ENCODE measurements at places on chromosomes 4 and X.

GRCh38 chr4:81606166-81606565 is 134.5 kb upstream of the RASGEF1B start:
- no peak for DNase-seq

DNA sequence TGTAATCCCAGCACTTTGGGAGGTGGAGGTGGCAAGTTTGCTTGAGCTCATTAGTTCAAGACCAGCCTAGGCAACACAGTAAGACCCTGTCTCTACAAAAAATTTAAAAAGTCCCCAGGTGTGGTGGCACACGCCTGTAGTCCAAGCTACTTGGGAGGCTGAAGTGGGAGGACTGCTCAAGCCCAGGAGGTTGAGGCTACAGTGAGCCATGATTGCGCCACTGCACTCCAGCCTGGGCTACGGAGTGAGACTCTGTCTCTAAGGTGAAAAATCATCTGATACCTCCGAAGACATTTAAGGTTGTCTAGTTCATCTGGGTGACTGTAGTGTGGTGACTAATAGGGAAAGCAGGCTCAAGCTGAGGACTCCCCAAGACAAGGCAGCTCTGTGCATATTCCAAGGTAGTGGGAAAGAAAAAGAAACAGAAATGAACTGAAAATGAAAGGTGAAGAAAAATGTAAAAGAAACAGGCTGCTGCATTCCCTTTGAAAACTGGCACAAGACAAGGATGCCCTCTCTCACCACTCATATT is 23.3 kb downstream of the FRYL start:
- DNase-seq, result no peak

GRCh38 chrX:151821226-151821625 is 86.7 kb downstream of the CNGA2 start:
- DNase-seq, result no peak

GRCh38 chr4:153646261-153646660 is 37.8 kb upstream of the TLR2 start:
- no peak for DNase-seq

- DNase-seq, result peak; percentile 25
Measured at GRCh38 chr4:89438102-89438831, 130.7 kb upstream of the GPRIN3 start.

DNA sequence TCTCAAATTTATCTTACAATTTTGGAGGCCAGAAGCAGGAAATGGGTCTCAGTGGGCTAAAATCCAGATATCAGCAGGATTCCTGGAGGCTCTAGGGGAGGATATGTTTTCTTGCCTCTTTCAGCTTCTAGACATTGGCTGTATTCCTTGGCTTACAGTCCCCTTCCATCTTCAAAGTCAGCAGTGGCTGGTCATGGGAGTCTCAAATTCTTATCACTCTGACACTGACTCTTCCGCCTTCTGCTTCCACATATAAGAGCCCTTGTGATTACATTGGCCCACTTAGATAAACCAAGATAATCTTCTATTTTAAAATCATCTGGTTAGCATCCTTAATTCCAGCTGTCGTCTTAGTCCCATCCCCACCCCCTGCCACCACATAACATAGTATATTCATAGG is 113.0 kb downstream of the PCDH7 start:
- DNase-seq, result no peak

DNA sequence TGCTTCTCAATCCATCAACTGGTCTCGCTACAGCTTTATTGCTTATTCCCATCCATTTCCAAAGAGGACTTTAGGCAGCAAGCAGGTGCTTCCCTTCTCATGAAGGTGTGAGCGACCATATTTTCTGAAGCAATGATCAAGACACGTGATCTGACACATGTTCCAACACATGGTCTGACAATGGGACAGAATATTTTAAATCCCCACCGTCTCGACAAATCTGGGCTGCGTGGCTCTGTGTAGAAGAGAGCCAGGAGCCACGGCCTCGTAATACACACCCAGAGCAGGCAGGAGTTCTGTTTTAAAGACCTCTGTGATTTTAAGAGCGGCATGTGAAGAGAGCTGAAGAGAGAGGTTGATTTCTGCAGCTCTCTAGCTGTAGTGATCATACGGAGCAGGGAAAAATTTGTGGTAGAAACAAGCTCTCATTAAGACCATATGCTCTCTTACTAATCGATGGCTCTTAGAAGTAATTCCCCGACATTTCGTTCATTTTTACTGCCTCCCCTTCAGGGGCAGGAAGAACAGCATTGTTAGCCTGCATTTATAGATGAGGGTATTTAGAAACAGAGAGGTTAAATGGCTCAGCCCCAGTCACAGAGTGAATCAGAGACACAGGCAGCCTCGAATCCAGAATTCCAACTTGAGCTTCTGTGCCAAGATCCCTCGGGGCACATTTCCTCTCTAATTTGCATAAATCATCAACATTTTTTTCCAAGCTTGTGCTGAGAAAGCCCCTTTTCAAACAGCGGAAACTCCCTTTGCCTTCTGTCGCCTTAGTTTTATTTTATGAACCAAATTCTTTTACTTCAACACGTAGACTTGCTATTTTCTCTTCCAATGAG is 91.0 kb upstream of the BCOR start:
- DNase-seq, result no peak

GRCh38 chrX:88244066-88244465 is 503.0 kb upstream of the CPXCR1 start:
- no peak for DNase-seq

- no peak for DNase-seq
Measured at GRCh38 chrX:148995661-148996060, 495.2 kb downstream of the AFF2 start.

- DNase-seq, result no peak
Measured at GRCh38 chr4:3391422-3391821, 50.3 kb upstream of the HGFAC start.

DNA sequence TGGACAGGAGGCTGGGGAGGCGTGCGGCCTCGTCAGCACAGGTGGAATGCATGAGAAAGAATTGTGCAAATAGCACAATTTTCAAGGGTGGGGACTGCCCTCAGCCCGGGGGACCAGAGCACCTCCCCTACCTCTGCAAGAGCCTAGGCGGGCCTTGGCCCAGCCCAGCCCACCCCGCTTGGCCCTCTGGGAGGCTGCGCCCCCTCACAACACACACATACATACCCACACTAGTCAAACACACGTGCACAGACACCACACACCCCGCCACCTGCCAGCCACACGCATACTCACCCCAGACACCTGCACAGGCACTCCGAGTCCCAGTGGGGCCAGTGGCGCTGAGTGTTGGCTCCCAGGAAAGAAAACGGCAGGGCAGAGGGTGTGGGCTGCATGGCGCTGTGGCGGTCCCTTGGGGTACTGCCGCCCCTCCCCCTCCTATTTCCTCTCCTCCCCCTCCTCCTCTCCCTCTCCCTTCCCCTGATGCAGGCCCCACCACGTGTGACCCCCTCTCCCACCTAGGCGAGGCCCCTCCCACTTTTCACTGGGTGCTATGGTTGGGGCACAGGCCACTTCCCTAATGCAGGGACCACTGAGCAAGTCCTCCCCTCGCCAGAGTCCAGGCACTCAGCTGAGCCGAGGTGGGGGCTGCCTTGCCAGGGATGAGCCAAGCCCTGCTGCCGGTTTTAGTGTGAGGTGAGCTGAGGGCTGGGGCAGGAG is 84.5 kb downstream of the FAM53A start:
- DNase-seq, result no peak

- no peak for DNase-seq
Measured at GRCh38 chr4:8110071-8110986, 48.3 kb downstream of the ABLIM2 start.

DNA sequence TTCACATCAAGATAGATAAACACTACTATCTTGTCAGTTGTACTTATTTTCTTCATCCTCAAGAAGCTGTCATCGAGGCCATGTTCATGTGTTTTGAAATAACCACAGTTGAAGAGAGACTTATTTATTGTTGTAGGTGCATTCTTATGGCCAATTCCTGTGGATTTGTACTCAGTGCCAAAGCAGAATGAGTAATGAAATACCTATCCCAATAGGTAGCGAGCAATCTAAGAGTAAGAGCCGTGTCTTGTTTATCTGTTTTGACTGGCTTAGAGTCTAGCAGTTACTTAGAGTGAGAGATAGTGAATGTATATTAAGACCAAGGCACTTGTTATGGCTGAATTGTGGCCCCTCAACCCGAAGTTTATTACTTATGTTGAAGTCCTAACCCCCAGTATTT is 631.0 kb upstream of the SPANXN1 start:
- DNase-seq, result no peak

DNA sequence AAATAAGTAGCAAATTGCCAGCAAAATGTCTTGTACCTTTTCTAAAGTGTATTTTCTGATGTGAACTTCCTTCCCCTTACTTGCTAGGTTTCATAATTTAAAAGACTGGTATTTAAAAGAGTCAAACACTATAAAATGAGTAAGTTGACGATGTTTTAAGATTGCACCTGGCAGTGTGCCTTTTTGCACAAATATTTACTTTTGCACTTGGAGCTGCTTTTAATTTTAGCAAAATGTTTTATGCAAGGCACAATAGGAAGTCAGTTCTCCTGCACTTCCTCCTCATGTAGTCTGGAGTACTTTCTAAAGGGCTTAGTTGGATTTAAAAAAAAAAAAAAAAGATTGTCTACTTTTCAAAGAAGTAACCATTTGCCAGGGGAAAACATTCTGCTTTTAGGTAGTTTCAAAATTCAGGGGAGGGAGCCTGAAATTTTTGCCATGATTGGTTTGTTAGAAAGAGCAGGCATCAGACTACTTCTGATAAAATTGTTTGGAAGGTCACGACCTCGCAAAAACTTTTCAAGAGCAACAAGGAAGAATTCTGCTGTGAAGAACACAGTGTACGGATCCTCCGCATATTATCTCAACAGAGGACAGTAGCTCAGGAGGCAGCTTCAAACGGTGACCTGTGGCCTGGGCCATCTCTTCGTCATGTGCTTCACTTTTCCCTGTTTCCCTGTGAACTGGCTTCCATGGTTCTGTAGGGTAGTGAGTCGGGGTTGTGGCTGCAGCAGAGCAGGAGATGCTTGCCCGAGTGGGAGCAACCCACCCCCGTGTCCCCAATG is 66.1 kb downstream of the CDS1 start:
- no peak for DNase-seq

GRCh38 chrX:155086961-155087735 is 15.8 kb downstream of the BRCC3 start:
- DNase-seq, result no peak

DNA sequence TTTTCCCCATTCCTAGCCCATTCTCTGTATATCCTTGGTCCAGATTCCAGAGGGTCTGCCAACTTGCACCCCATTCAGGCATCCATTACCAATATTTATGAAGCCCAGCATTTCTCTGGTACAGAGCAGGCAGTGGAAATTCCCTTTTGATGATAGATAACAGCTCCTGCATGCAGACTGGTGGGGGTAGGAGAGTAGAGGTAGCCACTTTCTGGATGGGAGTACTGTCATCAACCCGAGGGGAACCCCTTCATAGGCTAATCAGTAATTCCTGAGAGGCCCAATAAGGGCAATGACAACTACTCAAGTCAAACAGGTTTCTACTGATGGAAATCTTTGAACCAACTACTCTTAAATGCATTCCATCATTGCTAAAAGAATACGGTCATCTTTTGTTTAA is 63.7 kb downstream of the COL25A1 start:
- no peak for DNase-seq

DNA sequence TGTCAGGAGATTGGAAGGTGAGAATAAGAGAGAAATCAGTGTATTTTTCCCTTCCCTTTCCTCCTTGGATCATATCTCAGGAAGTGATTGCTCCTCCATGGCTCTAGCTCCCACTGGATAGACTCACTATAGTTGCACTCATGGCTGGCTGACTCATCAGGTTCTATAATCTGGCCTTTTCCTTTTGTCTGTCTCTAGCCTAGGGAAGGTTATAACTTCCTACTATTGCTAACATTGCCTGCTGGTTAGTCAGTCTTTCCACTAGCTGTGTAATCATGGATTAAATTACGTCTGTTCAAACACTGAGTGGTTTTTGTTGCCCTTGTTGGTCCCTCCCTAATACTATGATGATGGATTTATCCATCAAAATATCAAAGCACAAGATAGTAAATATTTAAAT is 195.5 kb upstream of the VEGFC start:
- DNase-seq, result no peak

GRCh38 chr4:152359208-152360044 is 176.5 kb downstream of the FBXW7 start:
- no peak for DNase-seq

DNA sequence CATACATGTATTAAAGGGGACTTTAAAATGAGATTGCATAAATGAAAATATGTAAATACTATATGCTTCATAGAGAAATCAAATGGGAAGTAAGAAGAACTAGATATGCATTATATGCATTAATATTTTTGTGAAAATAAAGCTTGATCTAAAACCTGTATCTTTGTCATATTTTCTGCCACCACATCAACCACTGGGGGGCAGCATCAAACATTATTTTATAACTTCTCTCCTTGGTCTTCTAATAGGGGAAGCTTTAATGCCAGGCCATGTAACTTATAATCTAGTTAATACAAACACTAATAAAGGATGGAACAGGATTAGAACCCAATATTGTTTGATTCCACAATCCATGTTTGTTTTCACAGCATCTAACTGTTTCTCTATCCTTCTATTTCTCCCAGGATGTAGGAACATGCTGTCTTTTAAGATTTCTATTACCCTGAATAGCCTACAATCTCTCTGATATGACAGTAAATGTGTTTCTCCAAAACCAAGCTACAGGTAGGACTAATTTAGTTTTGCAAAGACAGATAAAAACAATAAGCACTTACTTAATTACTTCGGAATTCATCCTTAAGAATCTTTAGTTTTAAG is 10.0 kb downstream of the QRFPR start:
- DNase-seq, result no peak

DNA sequence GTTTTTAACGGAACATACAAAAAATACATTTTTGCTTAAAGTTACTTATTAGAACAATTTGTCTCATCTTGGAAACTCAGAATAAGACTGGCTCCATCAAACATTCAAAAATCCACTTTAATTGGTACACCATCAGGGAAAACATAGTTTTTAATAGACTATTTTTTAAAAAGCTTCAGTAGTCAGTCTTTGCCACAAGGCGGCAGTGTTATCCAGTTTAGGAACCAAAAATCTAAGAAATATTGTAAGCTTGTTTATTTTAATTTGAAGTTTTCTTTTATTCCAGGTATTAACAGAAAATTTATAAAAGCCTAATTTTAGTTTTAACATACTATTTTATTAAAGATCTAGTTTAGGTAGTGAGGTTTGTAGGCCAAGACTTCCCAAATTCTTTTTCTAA is 107.7 kb downstream of the APOOL start:
- peak; percentile 9 for DNase-seq

DNA sequence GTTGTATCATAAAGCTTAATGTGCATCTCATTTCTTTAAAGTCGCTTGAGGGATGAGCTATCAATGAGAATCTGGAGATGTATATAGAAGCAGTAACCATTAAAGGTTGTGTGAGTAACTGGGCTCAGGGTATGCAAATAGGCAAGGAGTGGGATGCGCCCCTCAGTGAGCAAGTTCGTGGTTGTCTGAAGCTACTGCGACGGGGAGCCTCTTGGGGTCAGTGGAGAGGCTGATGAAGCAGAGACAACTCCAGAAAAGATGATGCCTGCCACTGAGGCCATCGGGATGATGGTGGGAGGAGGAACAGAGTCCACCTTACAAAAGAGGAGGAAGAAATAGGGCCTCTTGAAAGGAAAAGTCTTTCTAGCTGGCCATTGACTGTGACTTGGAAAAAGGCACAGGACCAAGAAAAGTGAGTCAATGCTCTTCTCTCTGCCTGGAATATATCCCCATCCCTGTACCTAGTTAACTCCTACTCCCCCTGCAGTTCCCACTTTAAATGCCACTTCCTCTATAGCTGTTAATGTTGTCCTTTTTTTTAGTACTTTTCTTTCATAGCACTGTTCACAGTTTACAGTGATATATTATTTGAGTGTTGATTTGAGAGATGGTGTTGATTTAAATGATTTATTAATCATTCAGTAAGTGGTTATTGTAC is 51.4 kb upstream of the LSM6 start:
- no peak for DNase-seq
